ENCODE measurements at places on chromosomes 5 and 9.
A peak's percentile ranks its signal among the peaks of the same experiment; 100 is the strongest.

DNA sequence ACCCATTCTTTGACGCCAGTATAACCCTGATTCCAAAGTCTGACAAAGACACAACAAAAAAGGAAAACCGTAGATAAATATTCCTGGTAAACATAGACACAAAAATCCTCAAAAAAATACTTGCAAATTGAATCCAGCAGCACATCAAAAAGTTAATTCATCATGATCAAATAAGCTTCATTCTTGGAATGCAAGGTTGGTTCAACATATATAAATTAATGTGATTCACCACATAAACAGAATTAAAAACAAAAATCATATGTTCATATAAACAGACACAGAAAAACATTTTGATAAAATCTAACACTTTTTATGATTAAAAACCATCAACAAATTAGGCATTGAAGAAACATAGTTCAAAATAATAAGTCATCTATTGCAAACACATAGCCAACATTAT, 324.2 kb upstream of the TRPC7 start:
- no peak for DNase-seq

- DNase-seq, result no peak
Measured at GRCh38 chr5:61966997-61967396, 339.0 kb upstream of the KIF2A start.

GRCh38 chr5:76638479-76638878, 15.3 kb upstream of the F2RL2 start:
- DNase-seq, result no peak

DNA sequence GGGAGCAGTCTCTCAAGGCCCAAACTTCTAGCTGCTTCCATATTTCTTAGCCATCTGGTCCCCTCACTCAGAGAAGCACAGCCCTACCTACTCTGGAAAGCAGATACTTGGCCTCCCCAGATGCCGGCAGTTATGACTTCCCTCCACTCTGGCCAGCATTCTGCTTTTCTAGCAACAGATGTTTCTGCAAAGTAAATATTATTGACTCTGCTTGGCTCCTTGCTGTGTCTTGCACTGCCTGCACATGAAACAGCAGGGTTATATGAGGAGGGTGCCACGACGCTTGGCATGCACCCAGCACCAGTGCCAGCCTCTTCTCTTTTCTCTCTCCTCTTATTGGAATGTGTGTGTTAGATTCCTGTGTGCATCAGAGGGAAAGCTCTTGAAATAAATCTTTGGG, 99.7 kb downstream of the ARHGAP26 start:
- no peak for DNase-seq

DNA sequence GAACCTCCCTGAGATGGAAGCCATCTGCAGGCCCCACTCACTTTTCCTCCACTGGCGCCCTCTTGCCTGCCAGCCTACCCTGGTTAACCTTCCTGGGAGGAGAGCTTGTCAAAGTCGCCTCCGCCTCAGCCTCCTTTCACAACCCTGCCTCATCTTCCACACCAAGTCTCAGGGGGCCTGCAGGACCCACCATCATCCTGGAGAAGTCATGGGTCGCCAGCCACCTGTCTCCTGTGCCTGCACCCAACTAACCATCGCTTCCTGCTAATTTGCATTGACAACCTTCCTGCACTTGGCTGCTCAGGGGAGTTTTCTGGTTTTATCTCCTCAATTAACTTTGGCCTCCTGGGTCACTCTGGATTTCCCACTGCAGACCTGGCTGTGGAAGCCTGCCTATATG, 52.8 kb upstream of the GRHPR start:
- DNase-seq, result no peak

DNA sequence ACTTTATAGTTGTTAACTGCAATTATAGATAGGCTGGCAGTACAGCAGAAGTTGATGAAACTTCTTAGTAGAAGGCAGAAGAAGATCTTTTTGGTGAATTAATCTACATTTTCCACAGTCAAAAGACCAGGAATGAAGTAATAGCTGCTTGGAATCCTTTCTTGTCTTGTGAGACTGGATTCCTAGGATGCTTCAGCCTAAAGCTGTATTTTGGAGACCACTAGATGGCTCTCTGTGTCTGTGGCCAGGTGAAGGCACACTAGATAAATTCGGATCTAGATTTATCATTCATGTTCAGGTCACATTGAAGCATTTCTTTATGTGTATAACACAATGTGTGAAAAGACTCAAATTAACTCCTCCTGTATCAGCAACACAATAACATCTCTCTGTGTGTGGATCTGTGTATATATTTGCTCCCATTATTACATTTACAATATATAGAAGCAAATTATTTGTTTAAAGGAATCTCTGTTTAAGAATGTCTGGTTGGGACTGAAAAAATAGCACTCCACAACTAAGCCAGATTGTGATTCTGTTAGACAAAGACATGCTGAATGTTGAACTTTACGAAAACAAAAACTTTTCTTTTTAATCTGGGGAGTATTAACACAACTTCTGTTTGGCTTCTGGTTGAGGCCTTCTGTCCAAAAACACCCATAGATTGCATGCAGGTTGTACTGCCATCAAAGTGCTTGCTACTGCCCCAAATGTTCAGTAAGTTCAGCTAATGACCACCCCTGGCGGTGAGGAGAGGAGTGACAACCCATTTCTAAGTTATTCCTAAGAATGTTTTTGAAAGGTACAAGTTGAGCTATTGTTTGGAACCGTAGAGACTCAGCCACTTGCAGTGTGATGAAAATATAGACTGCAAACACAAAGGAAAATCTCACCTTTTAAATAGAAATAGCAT, 10.6 kb downstream of the GRIN3A start:
- peak; percentile 14 for DNase-seq

DNA sequence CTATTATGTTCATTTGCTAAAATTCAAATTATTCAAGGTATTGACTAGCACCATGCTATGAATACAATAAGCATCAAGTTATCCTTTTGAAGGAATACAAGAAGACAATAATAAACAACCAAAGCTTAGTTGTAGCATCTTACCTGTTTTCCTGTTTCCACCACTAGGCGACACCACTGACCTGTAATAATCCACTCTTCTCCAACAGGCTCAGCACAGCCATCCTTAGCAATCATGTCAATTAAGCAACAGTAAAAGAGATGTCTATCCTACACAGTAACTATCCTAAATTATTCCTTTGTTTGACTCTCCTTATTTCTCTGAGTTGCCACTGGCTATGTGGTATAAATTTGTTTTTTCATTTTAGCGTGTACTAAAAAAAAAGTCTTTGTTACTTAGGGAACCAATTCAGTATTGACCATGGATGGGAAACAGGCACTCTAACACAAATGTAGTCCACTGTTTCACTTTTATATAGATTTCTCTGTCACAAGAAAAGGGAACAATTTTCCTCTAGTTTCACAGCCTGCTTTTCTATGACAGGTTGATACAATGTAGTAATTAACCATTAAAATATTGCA, 46.2 kb downstream of the PCA3 start:
- peak; percentile 21 for DNase-seq

DNA sequence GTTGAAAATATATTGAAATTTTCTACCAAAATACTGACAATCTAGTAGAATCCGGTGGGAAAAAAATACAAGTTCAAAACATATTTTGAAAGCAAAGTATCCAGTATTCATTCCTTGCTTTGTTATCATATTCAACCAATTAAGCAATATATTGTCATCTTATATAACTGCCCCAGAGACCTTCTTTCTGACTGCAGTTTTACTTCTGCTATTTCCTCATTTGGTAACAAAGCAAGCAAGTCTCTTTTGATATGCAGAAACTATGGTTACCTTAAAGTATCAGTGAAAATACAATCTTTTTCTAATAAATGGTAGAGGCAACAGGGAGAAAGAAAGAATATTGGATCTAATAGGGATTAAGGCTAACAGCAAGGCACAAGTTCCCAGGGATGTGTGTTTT, 663.7 kb upstream of the MEF2C start:
- no peak for DNase-seq

DNA sequence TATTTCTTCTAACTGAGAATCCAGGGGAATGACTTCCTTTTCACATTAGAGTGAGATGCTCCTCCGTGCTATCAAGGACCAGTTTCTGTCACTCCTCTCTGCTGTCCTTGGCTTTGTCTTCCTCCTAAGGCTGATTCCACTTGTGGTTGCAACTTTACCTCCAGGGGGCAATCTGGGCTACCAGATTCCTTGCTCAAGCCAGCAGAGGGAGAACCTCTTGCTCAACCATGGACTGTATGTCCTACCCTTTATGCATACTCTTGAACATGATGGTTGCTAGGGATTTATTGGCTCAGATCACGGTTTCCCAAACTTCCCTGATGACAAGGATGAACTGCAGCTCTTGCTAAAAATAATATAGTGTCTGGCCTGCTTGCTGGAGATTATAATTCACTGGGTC, 24.0 kb downstream of the NNT start:
- DNase-seq, result no peak

GRCh38 chr9:17519761-17520160, 59.1 kb upstream of the SH3GL2 start:
- no peak for DNase-seq

DNA sequence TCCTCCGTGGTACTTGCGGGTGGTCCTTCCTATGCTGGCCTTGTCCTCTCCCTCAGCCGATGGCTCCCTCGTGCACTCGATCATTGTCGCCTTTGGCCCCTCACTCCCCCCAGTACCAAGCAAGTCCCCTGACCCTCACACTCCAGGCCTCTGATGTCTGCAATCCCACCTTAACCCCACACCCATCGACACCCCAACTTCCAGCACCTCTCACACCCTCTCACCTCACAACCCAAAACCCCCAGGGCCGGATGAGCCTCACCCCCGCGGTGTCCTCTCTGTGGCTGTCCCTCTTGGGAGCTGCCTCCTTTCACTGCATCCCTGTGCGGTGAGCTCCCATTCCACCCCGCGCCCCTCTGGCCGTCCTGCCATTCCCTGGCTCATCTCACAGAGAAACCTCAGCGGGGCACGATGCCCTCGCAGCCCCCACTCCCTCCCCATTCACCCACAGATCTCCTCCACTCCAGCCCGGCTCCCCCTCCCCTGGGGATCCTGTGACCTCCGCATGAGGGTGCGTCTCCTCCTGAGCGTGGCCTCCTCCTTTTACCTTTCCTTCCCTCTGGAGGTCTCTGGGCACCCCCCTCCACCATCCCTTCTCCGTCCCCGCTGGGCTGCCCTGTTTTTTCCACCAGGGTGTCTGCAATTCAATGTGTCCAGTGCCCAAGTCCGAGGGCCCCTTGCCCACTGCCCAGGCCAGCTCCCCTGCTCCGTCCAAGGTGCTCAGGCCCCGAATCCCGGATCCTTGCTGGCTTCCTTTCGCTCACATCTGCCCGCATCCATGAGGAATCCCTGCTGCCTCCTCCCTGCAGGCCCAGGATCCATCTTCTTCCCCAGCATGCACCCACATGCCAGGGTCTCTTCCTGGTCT, 15.8 kb upstream of the RNU6ATAC start:
- peak; percentile 2 for DNase-seq

DNA sequence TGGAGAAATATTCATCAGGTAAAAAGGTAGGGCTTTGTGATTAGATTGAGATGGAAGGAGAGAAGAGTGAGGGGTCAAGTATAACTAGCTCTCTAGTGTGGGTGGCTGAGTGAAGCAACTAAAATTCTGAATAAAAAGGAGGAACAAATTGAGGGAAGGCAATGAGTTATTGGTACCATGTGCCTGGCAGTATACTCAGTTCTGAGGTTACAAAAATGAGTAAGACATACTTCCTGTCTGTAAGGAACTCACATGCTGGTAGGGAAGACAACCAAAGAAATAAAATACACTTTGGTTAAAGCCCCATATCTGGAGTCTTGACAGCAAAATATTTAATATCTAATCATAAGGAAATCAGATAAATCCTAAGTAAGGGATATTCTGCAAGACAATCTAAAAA, 476.8 kb upstream of the C9orf72 start:
- DNase-seq, result no peak

- DNase-seq, result no peak
Measured at GRCh38 chr5:164234321-164234720, 728.9 kb downstream of the MAT2B start.

- no peak for DNase-seq
Measured at GRCh38 chr9:26656003-26656870, 236.4 kb downstream of the CAAP1 start.

- DNase-seq, result no peak
Measured at GRCh38 chr9:78893774-78894401, 597.0 kb downstream of the PSAT1 start.

DNA sequence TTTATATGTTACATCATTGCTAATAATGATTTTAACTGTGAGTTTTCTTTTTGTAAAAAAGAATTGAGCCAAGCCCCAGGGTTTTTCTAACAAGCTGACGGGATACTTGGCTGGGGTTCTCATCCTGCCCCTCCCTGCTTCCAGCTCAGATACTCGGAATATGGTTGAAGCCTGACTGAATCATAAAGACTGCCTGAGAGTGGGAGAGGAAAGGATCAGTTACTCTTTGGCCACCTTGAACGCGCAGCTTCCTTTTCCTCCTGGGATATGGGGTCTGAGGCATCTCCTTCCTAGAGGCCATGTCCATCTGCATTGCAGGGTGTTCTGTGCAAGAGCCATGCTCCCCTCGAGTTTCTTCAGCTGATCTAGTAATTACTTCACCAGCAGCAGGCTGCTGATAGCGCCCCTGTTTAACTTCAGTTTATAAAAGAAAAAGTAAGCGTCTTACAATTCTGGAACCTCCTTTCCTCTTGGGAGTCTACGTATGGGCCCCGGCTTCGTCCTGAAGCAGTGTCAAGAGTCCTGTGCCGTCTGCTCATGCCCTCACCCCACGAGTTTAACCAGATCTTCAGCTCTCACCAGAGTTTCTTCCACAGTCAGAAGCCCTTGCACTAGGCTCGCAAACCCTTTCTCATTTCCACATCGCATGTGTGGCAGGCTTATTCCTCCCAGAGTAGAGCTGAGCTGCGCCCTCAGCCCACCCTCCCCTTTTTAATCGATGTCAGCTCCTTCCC, 130.0 kb downstream of the MVB12B start:
- DNase-seq, result no peak

DNA sequence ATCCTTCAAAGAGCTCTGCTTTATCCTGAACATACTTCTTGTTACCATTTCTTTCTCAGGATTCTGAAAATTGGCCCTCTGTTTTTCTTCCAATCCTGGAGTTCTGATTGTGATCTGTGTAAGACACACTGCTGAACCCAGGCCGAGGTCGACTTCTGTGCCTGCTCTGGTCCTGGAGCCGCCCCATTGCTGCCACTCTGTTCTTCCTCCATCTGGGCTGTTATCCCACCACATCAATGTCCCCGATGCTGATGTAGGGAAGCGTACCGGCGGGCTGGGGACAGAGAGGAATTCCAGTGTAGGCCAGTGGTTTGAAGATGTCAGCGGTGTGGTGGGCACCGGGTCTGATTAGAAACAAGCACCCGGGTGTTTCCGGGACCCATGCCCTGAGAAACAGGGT, 102.5 kb downstream of the LIFR start:
- no peak for DNase-seq

DNA sequence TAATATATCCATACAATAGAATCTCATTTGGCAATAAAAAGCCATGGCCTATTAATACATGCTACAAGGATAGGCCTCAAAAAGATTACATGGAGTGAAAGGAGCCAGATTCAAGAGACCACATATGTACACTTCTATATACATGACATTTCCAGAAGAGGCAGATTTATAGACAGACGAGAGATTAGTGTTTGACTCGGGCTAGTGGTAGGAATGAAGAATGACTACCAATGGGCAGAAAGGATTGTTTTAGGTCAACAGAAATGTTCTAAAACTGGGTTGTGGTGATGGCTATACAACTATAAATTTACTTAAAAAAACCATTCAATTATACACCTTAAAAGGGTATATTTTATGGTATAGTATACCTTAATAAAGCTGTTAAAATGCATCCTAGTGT, 41.9 kb downstream of the SETX start:
- no peak for DNase-seq

All from stimulated activated naive CD8-positive, alpha-beta T cell treated with anti-CD3 and anti-CD28 coated beads, Interleukin-15, Interleukin-2, amounts not matched to agents 100 U/mL and 50 U/mL, for 24 hours (primary cell).